ENCODE measurements at places on chromosomes 2 and 18.

DNA sequence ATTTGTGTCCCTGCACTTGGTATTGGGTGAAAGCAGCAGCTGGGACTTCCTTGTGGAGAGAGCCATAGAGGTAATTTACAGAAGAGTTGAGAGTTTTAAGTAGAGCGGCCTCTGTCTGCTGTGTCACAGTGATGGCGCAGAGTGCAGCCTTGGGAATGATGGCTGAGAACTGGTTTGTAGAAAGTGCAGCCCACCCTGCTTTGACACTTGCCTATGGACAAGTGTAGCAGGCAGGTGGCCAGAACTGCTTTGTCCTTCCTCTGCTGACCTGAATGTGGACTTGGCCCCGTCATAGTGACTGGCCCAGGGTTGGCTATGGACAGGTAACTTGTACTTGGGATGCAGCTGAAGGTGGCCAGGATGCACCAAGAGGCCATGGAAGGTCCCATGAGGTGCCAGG lies 6.4 kb upstream of the ANO7 start:
- DNase-seq = no peak

DNA sequence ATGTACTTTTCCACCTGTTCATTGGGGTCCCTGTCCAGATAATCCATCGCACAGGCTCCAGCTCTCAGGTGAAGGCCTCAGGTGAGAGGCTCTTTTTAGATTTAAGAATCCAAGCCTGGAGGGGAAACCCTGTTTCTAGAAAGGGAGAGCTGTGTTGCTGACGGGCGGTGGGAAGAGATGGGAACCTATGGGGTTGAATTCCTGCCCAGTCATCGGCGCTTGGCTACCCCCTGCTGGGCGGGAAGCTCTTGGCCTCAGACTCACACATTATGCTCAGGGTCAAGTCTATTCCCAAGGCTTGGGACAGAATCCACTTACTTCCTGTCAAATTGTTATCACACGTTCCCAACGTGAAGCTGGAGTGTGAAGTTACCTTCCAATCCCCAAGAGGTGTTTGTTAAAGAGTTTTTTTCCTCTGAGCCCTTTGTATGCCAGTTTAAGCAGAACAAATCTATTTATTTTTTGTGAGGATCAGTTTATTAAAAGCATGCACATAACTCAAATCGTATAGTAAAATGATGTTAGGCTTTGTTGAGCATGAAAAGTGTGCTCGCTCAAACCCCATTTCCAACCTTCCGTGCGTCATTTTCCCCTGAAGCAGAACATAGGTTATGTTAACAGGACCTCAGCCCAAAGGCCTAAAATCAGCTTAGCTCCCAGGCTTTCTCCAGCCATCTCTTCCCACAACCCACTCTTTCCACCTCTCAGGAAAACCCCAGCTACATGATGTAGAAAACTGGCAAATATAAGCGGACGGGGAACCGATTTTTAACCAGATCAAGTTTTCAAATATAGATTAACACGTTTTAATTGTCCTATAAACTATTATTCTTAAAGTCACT lies 181.7 kb upstream of the ETAA1 start:
- no peak for DNase-seq

- DNase-seq = no peak
Observed at GRCh38 chr2:30786923-30787685, 20.1 kb downstream of the CAPN13 start.

GRCh38 chr2:12651641-12652040 lies 65.1 kb upstream of the TRIB2 start:
- no peak for DNase-seq

DNA sequence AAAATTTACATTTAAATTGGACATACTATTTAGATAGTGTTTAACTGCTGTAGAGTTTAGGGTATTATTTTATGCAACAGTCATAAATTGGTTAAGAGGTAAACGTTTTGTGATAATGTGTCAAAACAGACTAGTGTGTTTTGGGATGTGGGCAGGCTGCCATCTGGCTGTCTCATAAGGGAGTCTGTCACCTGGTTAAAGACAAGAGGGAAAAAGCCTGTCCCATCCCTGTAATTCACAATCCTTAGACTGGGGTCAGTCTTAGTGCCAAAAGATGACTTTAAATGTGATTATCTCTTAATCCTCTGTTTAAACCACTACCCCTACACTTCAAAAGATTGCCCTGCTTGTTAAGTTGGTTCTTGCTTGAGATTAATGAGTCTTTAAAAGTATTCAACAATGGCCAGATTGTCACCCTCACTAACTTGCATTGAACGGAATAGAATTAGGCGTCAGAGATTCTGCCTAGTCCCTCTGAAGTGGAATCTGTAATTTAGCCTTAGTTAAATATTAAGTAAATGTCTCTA lies 59.2 kb downstream of the SGPP2 start:
- DNase-seq = no peak

GRCh38 chr2:132697556-132698205 lies 27.7 kb upstream of the LYPD1 start:
- DNase-seq = no peak

- no peak for DNase-seq
Observed at GRCh38 chr2:200056105-200056504, 100.7 kb downstream of the MAIP1 start.

DNA sequence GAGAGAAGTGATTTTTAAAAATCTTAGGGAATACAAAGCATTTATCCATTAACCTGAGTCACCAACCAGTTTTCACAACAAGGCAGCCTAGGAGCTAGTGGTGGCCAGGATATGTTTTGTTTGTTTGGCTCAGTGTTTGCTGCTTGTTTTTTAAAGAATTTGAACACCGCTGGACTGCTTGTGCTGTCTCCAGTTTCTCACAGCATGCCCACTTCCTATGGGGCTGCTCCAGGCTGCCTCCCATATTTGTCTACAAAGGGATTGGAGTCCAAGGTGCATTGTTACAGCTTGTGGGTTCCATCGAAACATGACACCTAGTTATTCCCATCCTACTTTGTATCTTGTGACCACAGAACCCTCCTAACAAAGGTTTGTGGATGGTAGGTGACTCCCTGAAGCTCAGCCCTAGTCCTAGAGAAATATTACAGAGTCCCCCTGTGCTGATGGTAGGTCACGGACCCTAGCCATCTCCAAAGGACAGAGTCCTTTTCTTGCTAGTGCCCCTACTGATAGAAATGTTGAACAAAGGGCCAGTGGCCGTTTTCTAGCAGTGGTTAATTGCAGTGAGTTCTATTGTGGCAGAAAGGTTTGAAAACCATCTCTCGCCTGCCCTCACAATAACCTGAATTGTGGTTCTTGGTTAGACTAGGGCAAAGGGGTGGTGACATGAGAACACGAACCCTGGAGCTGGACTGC lies 23.2 kb downstream of the GPR39 start:
- no peak for DNase-seq

- DNase-seq = no peak
Observed at GRCh38 chr2:10372203-10372861, 69.6 kb downstream of the HPCAL1 start.

GRCh38 chr2:133776936-133777573 lies 208.8 kb upstream of the NCKAP5 start:
- no peak for DNase-seq

- DNase-seq = no peak
Observed at GRCh38 chr2:105791229-105791628, 46.5 kb downstream of the NCK2 start.

- no peak for DNase-seq
Observed at GRCh38 chr2:25617948-25618646, 55.3 kb downstream of the DTNB start.

GRCh38 chr2:149733936-149734685 lies 146.5 kb upstream of the MMADHC start:
- no peak for DNase-seq

- no peak for DNase-seq
Observed at GRCh38 chr2:190188289-190188688, 125.8 kb upstream of the MSTN start.

- DNase-seq = no peak
Observed at GRCh38 chr2:107808959-107809358, 17.7 kb upstream of the RGPD4 start.

- DNase-seq = no peak
Observed at GRCh38 chr2:222926915-222927314, 66.1 kb downstream of the ACSL3 start.

DNA sequence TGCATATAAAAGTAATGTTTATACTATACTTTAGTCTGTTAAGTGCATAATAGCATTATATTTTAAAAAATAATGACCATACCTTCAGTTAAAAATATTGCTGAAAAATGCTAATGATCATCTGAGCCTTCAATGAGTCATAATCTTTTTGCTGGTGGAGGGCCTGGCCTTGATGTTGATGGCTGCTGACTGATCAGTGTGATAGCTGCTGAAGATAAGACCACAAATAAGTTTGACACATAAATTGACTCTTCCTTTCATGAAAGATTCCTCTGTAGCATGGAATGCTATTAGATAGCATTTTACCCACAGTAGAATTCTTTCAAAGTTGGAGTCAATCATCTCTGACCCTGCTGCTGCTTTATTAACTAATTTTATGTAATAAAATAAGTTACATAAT lies 128.4 kb upstream of the CCDC85A start:
- DNase-seq = no peak

DNA sequence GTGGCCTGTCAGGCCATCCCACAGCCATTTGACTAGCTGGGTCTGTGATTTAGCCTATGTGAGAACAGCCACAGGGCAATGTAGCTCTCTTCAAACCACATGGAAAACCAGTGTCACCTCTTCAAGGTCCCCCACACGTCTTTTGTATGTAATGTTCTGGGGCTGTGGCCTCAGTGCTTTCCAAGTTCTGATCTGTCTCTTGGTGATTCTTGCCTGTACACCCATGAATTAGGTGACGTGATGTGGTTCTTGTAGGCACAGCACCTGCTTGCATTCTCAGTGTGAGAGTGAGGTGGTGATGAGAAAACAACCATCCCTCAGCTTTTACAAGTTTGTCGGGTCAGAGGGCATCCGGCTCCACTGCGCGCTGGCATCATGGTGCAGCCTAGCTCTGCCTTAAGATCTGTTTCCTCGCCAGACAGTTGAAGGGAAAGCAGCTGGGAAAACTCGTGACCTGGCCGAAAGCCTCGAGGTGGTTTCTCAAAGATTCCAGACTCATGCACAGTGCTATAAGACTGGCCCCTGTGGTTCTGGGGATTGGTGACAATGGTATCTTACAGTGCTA lies 125.8 kb downstream of the TANC1 start:
- DNase-seq = no peak

DNA sequence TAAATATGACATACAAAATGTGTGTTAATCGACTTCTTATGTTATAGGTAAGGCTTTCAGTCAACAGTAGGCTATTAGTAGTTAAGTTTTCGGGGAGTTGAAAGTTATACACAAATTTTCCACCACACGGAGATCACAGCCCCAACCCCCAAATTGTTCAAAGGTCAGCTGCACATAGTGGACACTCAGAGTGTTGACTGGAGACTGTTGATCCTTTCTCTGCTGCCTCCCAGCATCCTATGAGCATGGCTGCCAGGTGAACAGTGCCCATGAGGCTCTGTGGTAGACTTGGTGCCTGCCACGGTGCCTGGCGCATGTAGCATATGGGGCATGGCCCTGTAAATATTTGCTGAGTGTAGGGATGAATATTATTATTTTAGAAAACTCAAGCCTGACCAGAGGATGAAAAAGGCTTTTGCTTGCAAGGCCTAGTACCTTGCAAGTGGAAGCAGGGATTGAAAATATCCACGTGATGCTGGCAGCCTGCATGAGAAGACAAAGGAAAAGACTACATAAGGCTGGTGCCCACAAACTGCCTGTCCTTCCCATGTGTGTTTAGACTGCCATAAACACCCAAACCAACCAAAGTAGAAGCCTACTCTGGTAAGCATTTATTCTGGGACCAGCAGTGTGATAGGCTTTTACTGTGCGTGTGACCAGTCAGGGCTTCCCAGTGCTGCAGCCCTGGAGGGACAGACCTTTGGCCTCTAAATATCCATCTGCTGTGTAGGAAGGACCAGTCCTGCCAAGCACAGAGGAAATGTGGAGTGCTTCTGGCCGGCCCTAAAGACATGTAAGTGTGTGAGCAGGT lies 226.1 kb downstream of the LDLRAD4 start:
- DNase-seq = no peak

- no peak for DNase-seq
Observed at GRCh38 chr2:102442967-102443828, 20.2 kb downstream of the IL18RAP start.

- DNase-seq = no peak
Observed at GRCh38 chr2:147714582-147714981, 130.2 kb upstream of the ACVR2A start.

- no peak for DNase-seq
Observed at GRCh38 chr2:239646184-239646583, 245.4 kb upstream of the HDAC4 start.

GRCh38 chr2:127859712-127860085 lies 1.7 kb upstream of the POLR2D start:
- DNase-seq = no peak

DNA sequence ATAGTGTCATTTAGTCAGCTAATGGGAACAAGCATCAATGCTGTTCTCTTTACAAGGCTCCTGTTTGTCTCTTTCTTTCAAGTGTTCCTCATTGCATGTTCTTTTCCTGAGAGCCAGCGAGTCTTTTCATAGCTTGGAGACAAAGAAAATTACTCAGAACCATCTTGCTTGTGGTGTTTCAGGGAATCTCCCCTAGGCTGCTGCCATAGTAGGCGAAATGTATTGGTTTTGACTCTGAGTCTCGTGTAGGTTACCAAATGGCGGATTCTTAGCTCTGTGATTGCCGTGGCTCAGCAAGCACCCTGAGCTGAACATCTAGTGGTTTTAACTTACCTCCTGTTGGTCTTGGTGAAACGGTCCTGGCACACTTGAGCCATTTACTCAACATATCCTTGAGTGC lies 68.7 kb downstream of the RHBDD1 start:
- no peak for DNase-seq

DNA sequence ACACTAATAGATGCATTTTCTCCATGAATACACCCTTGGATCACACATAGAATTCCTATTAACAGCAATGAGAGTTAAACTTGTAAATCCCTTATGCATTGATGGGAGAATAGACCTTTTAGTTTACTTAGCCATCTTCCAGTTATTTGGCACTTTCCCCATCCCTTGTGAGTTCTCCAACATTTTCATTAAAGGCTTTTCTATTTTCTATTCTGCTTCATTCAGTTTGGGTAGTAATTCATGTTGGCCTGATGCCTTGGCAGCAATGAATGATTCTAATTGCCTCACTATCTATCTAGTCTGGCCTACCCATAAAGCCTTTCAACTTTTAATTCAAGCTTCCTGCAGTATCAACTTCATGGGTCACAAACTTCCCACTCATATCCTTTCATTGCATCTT lies 32.3 kb downstream of the TBR1 start:
- no peak for DNase-seq

DNA sequence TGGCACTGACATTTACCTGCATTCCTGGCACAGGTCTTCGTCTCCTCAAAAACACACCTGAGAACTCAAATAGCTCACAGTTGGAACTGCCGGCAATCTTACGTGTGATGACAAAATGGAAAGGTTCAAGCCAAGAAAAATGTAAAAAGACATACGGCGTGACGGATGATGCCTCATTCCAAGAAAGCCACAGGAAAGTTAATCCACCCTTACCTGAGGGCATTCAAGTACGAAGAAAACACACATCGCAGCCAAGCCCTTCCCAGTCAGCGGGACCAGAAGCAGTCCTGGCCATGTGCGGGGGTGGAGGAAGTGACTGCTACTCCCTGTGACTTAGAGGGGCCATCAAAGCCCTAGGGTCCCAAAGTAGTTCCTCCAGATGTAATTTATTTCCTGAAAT lies 986.3 kb upstream of the CELF4 start:
- no peak for DNase-seq

- DNase-seq = no peak
Observed at GRCh38 chr2:136324966-136325365, 207.0 kb upstream of the CXCR4 start.

Data from NCI-H1417 treated with DMSO at 0.1 percent for 48 hours (cell line).